Adipose tissue (tissue), 3 donors: ENCODE measurements at places on chromosomes 16 and 17. TPM values are rescaled to one million over a fixed set of nuclear protein-coding genes. Genes with fewer than 3 reads are reported as not detected.

The PCYT2 gene
- 54.3 TPM for polyA plus RNA-seq

The KRT31 gene
- not detected for polyA plus RNA-seq

The CNGB1 gene
- polyA plus RNA-seq = under 0.01 TPM

The TPSG1 gene
- polyA plus RNA-seq = 0.45 TPM

The WWP2 gene
- polyA plus RNA-seq = 25.1 TPM

The KPNB1 gene
- 40.6 TPM for polyA plus RNA-seq

The KRT33A gene
- not detected for polyA plus RNA-seq

The DPEP2 gene
- polyA plus RNA-seq = 3.2 TPM

The RASD1 gene
- 608 TPM for polyA plus RNA-seq

The NXPH3 gene
- polyA plus RNA-seq = 0.26 TPM

The ZG16 gene
- polyA plus RNA-seq = 0.97 TPM
